ENCODE measurements at places on chromosomes 11 and 22. TPM values are rescaled to one million over a fixed set of nuclear protein-coding genes. Genes with fewer than 3 reads are reported as not detected.

GRCh38 chr11:90639461-90639993 is 416.7 kb upstream of the CHORDC1 start:
- DNase-seq = no peak

DNA sequence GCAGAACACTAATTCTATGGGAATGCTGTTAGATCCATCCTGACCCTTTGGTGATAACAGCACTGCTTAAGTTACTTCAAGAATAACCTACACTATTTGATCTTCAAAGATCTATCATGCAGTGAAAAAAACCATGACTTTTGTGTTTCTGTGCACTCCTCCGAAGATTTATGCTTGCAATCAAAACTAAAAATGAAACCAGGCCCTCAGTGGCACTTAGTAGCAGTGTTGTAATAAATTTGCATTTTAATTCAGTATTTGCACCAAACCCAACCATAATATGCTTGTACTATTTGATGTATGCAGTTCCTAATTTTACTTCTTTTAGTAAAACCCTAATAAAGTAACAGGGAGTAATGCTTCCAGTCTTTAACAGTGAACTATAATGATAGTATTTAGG is 130.7 kb downstream of the SOX6 start:
- no peak for DNase-seq

GRCh38 chr11:83249972-83250593 is 36.1 kb downstream of the CCDC90B start:
- peak; percentile 12 for DNase-seq

DNA sequence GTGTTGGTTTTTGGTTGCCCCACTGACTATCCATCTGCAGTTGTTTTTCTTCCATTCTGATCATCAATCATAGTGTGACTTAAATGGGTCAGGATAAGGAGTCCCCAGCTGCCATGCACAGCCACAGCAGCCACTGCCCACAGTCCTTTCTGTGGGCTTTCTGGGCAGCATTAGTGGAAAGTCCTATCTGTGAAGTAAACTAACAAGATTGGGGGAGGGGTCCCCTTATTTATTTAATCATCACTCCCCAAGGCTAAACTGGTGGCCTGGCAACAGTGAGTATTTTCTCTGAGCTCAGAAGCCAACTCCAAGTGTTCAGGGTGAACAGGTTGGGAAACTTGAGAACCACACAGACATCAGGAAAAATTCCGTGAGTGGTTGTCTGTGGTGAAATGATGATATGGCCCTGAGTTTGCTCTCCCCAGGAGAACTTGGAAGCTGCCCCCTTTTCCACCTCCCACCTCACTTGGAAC is 145.0 kb downstream of the CCDC34 start:
- no peak for DNase-seq

The TNNI2 gene
- total RNA-seq = not detected

DNA sequence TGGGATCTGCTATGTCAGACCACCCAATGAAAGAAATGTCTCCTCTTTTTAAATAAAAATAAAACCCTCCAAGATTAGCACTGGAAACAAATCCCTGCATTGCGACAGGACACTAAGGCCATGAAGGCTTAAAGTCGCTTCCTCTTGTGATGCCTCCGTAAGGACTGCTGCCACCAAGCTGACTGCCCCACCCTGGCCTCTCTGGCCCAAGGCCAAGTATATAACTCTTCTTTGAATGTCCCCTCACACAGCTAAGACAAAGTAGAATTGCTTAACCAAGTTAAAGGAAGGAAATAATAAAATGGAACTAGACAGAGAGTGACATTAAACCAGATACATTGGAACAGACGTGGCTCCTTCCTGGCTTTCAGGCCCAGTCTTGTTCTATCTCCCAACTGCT is 7.5 kb upstream of the NRGN start:
- DNase-seq = no peak

The BCO2 gene
- total RNA-seq = 0.63 TPM

DNA sequence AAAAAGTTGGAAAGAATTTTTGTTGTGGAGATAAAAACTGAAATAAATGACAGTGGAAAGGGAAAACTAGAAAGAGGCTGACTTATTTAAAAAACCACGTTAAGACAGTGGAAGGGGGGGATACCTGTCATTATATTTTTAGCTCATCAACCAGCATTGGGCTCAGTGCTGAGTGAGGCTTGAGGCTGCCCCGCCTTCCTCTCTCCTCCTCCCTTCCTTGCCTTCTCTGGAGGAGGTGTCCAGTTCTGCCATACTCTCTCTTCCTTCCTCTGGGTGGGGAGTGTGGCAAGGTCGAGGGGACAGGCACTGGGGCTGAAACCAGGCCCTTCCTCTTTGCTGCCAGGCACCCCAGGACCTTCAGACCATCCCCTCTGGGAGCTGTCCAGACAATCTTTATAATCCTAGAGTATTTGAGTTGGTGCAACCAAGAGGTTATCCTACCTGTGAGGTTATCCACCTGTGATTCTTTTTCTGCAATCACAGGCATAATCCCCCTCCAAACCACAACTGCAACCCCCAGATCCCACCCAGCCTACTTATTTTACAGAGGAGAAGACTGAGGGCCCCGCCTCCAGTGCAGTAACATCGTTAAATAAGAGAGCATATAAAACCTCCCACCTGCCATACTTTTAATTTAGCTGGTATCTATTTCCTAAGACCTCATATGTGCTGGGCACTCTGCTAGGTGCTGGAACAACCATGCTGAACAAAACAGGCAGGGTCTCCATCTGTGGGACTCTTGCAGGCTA is 578.5 kb downstream of the BUD13 start:
- no peak for DNase-seq

The CLCF1 gene
- total RNA-seq = 2.4 TPM

DNA sequence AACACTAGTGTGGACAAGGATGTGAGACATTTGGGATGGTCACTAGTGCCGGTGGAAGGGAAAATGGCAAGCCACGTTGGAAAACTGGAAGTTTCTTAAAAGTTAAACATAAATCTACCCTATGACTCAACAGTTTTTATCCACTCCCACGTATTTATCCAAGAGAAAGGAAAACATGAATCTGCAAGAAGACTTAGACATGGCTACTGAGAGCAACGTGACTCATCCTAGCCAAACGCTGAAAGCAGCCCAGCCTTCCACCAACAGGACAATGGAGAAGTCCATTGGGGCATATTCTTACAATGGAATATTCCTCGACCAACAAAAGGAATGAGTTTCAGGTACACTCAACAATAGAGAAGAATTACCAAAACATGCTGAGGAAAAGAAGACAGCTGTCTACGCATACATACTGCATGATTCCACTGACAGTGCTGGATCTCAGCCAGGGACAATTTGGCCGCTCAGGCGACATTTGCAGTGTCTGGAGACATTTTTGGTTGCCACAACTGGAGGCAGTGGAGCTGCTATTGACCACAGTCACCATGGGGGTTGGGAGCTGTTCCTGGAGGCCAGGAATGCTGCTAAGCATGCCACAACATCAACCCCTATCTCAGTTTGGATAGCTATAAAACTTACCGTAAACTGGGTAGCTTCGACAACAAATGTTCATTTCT is 21.2 kb downstream of the SYT13 start:
- peak; percentile 88 for DNase-seq

DNA sequence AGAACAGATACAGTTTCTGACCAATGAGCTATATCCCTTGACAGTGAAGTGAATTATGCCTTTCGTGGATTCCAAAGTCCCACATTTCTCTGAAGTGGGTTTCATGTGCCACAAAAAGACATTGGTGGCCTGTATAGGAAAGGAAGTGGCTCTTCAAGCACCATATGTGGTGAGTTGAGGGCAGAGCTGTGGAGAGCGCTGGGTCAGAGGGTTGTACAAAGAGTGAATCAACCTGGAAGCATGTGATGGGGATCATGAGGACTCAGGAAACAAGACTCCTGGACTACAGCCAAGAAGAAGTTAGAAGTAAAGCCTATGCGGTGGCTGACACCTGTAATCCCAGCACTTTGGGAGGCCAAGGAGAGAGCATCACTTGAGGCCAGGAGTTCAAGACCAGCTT is 579 bp upstream of the SLC5A4 start:
- peak; percentile 23 for DNase-seq

The TIMP3 gene
- total RNA-seq = 116 TPM

The OR10A2 gene
- total RNA-seq = not detected

The APOBEC3G gene
- total RNA-seq = 3.1 TPM

The SLC2A11 gene
- 5.3 TPM for total RNA-seq

The SIAE gene
- total RNA-seq = 14.4 TPM

The IGLL1 gene
- not detected for total RNA-seq

The ROBO4 gene
- total RNA-seq = 278 TPM

DNA sequence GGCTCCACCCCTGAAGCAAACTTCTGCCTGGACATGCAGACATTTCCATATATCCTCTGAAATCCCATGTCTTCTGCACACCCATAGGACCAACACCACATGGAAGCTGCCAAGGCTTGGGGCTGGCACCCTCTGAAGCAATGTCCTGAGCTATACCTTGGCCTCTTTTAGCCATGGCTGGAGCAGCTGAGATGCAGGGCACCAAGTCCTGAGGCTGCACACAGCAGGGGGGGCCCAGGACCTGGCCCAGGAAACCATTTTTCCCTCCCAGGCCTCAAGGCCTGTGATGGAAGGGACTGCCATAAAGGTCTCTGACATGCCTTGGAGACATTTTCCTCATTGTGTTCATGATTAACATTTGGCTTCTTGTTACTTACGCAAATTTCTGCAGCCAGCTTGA is 34.5 kb downstream of the SYT9 start:
- no peak for DNase-seq

The INPP5J gene
- total RNA-seq = 0.25 TPM

DNA sequence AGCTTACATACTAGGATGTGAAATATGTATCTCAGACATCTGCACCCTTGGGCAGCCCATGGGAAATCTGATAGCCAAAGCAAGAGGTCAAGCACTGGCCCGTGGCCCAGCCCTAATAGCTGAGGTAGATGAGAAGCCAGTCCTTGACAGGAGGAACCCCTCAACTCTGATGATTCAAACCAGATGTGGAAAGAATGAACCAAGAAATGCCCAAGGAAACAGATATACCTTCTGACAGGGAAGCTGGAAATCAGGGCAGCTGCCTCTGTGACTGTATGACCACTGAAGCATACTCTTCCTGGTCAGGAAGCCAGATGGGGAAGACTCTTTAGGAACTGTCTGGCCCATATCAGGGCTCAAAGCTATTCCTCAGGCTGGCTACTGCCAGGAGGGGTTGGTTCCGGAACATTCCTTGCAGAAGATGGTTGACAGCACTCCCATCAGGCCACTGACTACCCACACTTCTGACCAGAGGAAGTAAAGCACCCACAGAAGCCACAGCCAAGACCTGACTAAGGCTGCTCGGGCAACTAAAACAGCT is 124.2 kb downstream of the SWAP70 start:
- DNase-seq = no peak

DNA sequence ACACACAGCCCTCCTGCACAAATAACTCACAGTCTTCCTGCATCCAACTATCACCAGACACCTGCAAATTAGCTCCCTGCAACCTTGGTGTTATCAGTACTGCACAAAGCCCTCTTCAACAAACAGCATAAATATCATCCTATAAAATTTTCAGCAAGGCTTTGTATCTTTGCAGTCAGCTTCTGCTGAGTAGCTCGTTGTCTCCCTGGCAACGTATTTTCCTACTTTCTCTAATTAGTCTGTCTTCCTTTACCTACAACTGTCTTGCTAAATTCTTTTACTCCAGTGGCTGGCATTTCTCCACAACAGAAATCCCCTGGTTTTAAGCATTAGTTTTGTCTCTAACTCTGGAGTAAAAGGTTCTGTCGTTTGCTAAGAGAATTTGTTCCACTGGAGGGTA is 3.9 kb downstream of the OR8D4 start:
- no peak for DNase-seq

DNA sequence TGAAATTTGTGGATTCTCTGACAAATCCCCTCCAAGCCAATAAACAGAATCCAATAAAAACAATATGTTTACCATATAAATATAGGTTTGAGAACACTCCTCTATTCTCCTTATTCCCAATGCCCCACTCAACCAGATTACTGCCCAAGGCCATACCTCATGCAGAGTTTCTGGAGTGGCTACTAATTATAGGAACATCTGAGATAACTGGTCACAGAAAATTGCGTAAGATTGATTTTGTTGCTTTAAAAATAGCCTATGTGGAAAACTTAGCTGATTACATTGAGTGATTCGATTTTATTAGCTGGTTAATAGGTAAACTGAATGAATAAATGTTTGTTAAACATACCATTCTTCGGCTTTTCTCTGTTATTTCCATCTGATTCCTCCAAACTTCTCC is 48.0 kb downstream of the ME3 start:
- DNase-seq = no peak

The APOL5 gene
- total RNA-seq = not detected

GRCh38 chr11:73308003-73308960 is at the start of gene ARHGEF17:
Gene ARHGEF17 (plus strand): TSS chr11:73308276. CDS start chr11:73308639, 363 bp downstream.
- DNase-seq = peak; percentile 88

DNA sequence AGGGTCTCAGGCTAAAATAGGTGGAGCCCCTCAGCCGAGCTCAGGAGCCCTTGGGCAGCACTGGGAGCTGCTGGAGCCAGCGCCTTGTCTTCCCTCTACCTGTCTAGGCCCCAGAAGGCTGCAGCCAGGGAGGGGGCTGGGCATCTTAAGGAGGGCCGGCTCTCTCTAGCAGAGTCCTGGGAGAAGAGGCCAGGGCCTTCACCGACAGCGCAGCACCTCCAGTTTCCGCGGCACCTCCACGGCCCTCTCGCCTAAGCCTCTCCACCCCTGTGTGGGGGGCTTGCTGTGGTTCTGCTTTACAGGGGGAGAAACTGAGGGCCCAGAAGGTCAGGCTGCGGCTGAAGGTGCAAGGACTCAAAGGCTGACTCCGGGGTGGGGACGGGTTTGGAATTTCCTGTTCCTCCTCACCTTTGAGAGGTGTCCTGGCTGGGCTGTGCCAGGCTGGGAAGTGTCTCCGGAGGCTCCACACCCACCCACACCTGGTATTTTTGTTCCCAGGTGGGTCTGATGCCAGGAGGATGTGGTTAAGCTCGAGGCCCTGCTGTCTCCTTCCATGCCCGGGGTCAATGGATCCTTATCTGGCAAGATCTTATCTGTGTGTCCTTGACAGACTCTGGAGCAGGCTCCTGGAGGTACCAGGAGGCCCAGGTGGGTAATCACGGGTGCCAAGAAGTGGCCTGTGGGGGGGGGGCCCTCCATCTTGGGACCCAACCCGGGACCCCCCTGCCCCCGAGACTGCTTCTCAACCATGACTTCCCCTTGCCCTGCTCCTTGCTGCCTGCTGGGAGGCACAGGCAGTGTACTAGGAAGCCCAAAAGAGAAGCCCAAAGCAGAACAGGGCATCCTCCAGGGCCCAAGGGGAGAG is 95.3 kb upstream of the FGF3 start:
- DNase-seq = no peak

GRCh38 chr11:117535201-117535849 is 207.7 kb downstream of the CEP164 start:
- DNase-seq = no peak

All from dermis microvascular lymphatic vessel endothelial cell (primary cell).